ENCODE measurements at places on chromosomes 11 and 22. TPM values are rescaled to one million over a fixed set of nuclear protein-coding genes. Genes with fewer than 3 reads are reported as not detected.

DNA sequence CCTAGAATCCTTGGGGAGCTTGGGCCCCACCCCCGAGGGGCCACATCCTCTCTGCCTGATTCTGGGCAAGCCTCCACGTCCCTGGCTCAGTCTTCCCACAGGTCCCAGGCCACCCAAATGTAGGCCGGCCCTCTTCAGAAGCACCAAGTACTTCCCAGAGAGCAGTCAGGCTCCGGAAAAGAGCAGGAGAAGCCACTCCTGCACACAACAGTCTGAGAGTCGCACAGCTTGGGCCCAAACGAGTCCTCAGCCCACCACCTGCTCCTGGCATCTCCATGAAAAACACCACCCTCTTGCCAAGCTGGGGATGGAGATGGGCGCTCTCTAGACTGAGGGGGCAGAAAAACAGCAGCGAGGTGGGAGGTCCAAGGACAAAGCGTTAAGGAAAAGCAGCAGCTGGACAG lies 15.4 kb downstream of the EHD1 start:
- no peaks in the 10 kb centered on the region for H3K27me3 ChIP-seq
- H3K4me1 ChIP-seq, result peaks cover 37% of the 10 kb centered on the region
- H3K36me3 ChIP-seq, result no peaks in the 10 kb centered on the region

GRCh38 chr11:7525424-7525823 lies 11.6 kb downstream of the PPFIBP2 start:
- H3K4me1 ChIP-seq, result peaks cover 5% of the 10 kb centered on the region
- H3K36me3 ChIP-seq, result no peaks in the 10 kb centered on the region
- H3K4me3 ChIP-seq, result no peak overlapping the region
- no peak overlapping the region for H3K27ac ChIP-seq
- no peaks in the 10 kb centered on the region for H3K27me3 ChIP-seq
- no peak for DNase-seq

DNA sequence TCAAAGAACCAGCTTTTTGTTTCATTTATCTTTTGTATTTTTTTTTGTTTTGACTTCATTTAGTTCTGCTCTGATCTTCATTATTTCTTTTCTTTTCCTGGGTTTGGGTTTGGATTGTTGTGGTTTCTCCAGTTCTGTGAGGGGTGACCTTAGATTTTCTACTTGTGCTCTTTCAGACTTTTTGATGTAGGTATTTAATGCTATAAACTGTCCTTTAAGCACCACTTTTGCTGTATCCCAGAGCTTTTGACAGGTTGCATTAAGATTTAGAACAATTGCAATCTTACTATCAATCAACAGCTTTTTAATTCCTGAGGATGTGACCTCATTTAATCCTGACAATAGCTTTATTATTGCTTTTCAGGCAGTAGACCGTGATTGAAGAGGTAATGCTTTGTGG lies 94.3 kb downstream of the ZNF280B start:
- H3K27ac ChIP-seq, result no peak overlapping the region
- no peak overlapping the region for H3K4me3 ChIP-seq
- H3K36me3 ChIP-seq, result no peaks in the 10 kb centered on the region
- no peak for DNase-seq
- no peaks in the 10 kb centered on the region for H3K4me1 ChIP-seq
- no peaks in the 10 kb centered on the region for H3K27me3 ChIP-seq

DNA sequence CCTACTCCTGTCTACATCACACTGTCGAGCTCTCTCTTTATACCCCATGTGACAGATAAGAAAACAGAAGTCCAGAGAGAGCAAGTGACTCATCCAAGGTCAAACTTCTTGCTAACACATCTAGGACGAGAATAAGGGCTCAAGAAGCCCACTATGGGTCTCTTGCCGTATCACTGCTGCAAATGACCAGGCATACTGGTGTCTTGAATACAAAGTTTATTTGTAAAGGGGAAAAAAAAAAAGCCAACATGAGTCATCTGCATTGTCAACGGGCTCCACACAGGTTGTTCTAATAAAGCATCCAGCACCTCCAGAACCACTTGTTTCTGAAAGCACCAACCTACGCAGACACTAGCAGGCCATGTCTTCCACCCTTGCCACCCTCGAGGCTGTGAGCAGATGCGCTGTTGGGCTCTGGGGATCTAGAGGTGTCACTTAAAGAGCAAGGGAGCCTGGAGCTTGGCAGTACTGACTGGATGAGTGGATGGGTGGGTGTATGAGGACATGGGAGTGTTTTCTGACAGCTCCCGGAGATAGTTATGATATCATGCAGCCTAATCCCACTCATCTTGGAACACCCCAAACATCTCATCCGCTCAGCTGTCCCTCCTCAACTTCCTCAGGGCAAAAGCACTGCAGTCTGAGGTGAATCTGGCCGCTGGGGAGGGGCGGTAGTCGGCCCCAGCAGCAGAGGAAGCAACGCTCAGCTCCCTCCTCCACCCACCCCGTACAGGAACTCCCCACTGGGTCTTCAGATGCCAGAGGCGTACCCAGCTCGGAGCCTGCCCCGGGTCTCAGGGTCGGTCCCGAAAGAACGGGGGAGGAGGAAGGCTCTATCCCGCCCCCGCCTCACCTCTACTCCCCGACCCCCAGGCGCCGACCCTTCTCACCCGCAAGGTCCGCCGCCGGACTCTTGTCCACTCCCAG lies 1.0 kb downstream of the SMCO4 start:
- DNase-seq, result peak; percentile 57
- peaks cover 17% of the 10 kb centered on the region for H3K4me1 ChIP-seq
- peak overlapping the region; percentile 84 for H3K4me3 ChIP-seq
- peak overlapping the region; percentile 85 for H3K27ac ChIP-seq
- no peaks in the 10 kb centered on the region for H3K27me3 ChIP-seq

- peak overlapping the region; percentile 72 for H3K4me3 ChIP-seq
- no peaks in the 10 kb centered on the region for H3K36me3 ChIP-seq
- peaks cover 11% of the 10 kb centered on the region for H3K4me1 ChIP-seq
- DNase-seq, result peak; percentile 70
Observed at GRCh38 chr22:42080287-42080686, 787 bp downstream of the SMDT1 start.

DNA sequence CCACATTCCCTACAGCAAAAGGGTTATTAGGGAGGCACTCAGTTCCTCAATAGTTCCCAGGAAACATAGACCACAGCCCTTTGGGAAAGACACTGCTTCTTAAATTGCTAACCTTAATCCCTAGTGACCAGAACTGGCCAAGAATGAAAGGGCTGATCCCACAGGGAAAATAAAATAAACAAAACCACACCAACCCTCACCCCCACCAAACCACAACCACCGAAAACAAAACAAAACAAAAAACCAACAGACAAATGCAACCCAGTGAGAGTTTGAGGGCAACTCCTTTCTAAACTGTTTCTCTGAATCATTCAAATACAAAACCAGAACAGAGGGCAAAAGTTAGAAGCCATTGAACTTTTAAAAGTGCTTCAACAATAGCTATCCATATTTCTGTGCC lies 57.2 kb downstream of the NAV2 start:
- no peak for DNase-seq
- no peaks in the 10 kb centered on the region for H3K36me3 ChIP-seq
- no peak overlapping the region for H3K27ac ChIP-seq
- no peak overlapping the region for H3K4me3 ChIP-seq

DNA sequence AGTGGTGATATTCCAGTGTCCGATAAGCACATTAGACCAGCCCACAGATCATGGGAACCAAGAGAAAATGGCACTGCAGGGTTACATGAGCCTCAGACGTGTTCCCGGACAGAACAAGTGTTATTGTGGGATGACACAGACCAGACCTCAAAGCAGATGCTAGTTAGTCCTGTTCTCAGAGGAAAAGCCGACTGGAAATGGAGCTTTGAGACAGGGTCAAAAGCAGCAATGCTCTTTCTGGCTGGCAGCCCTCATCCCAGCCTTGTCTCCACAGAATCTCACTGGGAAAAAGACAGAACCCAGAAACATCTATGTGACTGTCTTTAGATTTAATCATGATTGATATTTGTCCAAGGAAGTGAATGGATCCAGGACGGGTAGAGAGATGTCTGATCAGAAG lies 506.8 kb downstream of the INSC start:
- H3K27me3 ChIP-seq, result no peaks in the 10 kb centered on the region
- H3K4me1 ChIP-seq, result peaks cover 3% of the 10 kb centered on the region
- H3K36me3 ChIP-seq, result no peaks in the 10 kb centered on the region
- H3K4me3 ChIP-seq, result no peak overlapping the region
- DNase-seq, result no peak
- H3K27ac ChIP-seq, result no peak overlapping the region

- no peak overlapping the region for H3K27ac ChIP-seq
- H3K4me1 ChIP-seq, result peaks cover 22% of the 10 kb centered on the region
- no peak overlapping the region for H3K4me3 ChIP-seq
Observed at GRCh38 chr11:66624450-66624849, 8.0 kb downstream of the RBM14 start.

DNA sequence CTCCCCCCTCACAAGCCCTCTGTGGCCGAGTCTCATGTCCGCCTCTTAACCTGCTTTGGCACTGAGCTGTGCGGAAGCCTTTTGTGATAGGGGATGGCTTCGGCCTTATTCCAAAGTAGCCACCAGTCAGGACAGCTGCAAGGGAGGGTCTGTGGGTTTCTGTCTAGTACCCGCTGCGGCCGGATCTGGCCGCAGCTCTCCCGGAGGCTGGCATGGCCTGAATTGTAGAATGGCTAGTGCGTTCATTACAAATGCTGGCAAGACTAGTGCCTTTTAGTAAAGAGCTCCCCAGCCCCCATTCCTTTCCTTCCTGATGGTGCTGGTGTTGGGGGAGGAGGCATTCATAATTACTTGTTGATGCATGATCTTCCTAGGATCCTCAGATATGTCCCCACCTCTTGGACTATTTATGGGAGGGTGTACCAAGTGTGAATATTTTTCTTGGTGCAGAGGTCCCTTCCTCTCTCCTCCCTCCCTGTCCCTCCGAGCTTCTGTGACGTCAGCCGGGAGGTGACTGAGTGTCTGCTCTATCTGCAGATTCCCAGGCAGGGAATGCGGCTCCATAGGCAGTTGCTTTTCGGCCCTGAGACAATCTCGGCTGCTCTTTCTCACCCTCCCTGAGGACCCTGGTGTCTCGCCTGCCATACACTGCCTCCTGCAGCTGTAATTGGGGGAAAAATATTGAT lies 108.7 kb upstream of the E2F8 start:
- peaks cover 13% of the 10 kb centered on the region for H3K4me1 ChIP-seq
- DNase-seq, result no peak
- H3K27me3 ChIP-seq, result no peaks in the 10 kb centered on the region
- H3K36me3 ChIP-seq, result no peaks in the 10 kb centered on the region
- H3K27ac ChIP-seq, result no peak overlapping the region

DNA sequence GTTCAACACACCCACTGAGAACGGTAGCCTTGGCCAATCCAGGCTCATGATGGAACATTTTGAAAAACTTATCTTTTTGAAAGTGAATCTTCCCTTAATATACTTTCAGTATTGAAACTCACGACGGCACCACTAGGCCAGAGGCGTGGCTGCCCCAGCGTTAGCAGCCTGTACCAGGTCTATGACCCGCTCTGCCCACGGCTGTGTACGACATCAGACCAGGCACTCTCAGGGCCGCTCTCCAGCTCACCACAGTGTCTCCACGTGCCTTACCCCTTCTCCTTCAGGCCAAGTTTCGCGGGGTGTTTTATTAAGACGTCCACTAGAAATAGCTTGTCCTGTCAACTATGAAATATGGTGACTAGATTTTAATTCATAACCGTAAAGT lies 31.2 kb downstream of the ALG12 start:
- no peak overlapping the region for H3K4me3 ChIP-seq
- H3K36me3 ChIP-seq, result no peaks in the 10 kb centered on the region
- no peaks in the 10 kb centered on the region for H3K4me1 ChIP-seq
- DNase-seq, result no peak

DNA sequence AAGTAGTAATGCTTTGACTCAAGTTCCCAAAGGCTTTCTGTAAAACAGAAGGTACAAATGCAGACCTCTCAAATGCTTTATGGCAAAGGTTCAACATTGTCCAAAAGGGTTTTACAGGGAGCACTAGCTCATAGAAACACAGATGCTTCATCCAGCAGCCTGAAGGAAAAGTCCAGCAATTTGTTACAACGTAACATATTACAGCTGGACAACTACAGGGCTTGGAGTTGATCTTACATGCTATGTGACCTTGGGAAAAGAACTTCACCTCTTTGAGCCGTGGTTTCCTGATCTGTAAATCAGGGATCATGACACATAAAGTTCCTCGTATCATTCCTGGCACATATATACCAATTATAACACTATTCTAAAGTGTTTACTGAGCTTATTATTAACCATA lies 84.9 kb downstream of the DDIAS start:
- no peaks in the 10 kb centered on the region for H3K36me3 ChIP-seq
- H3K27ac ChIP-seq, result peak overlapping the region; percentile 59
- no peak overlapping the region for H3K4me3 ChIP-seq
- H3K4me1 ChIP-seq, result peaks cover 14% of the 10 kb centered on the region

GRCh38 chr22:50218996-50219727 lies 18.4 kb downstream of the SELENOO start:
- H3K4me3 ChIP-seq, result no peak overlapping the region
- H3K36me3 ChIP-seq, result no peaks in the 10 kb centered on the region
- peak; percentile 85 for DNase-seq
- H3K27me3 ChIP-seq, result no peaks in the 10 kb centered on the region

- no peak overlapping the region for H3K27ac ChIP-seq
- H3K27me3 ChIP-seq, result no peaks in the 10 kb centered on the region
- DNase-seq, result no peak
- no peak overlapping the region for H3K4me3 ChIP-seq
Observed at GRCh38 chr11:19558189-19558986, 154.2 kb upstream of the NAV2 start.

Gene ENTHD1
- total RNA-seq, result 12.0 TPM

Gene EI24
- 35.6 TPM for total RNA-seq

Gene KIF18A
- 14.4 TPM for total RNA-seq

Gene CRYAB
- 20.6 TPM for total RNA-seq
